CD4-positive, alpha-beta T cell treated with Interleukin-6 at 100 ng/mL for 8 hours (primary cell): ENCODE measurements at places on chromosomes 6 and 20.

GRCh38 chr20:3648951-3649350 lies 14.2 kb downstream of the GFRA4 start:
- DNase-seq: no peak

DNA sequence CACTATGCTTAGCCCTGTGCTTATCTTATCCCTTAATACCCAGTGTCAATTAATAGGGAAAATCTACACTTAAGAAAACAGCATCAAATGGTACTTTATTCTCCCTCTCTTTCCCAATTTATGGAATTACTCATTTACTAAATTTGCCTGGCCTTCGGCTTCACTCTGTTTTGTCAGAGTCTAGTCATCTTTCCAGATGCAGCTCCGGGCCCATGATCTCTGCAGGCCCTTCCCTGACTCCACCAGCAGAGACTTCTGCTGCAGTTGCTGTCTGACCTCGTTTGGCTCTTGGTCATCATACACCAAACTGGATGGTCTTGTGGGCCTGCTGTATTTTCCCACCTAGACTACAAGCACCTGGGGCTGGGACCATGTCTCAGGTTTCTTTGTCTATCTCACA lies 27.4 kb downstream of the MRS2 start:
- DNase-seq: no peak

- peak; percentile 51 for DNase-seq
Observed at GRCh38 chr20:63969838-63970713, at the start of gene ZNF512B. Gene ZNF512B, minus strand, starts transcription at chr20:63969930. Its CDS starts 1,980 bp downstream, at chr20:63967950.

- no peak for DNase-seq
Observed at GRCh38 chr20:40638414-40638813, 50.6 kb downstream of the MAFB start.

DNA sequence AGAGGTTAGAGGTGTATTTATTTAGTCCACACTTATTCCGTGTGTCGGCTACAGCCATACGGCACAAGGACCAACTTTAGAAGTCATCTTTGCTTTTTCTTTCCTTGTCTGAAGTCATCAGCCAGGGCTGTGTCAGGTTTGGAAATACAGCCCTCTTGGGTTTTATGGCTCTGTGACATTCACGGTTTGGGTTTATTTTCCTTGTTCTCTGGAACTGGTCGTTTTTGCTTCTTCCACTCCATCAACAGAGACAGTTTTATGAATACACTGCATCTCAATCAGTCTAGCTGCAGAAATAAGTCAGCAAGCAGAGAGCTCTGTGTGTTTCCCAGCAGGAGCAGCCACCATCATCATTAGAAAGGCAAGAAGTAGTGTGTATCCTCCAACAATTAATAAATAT lies 132.5 kb downstream of the TBC1D7 start:
- DNase-seq: no peak

DNA sequence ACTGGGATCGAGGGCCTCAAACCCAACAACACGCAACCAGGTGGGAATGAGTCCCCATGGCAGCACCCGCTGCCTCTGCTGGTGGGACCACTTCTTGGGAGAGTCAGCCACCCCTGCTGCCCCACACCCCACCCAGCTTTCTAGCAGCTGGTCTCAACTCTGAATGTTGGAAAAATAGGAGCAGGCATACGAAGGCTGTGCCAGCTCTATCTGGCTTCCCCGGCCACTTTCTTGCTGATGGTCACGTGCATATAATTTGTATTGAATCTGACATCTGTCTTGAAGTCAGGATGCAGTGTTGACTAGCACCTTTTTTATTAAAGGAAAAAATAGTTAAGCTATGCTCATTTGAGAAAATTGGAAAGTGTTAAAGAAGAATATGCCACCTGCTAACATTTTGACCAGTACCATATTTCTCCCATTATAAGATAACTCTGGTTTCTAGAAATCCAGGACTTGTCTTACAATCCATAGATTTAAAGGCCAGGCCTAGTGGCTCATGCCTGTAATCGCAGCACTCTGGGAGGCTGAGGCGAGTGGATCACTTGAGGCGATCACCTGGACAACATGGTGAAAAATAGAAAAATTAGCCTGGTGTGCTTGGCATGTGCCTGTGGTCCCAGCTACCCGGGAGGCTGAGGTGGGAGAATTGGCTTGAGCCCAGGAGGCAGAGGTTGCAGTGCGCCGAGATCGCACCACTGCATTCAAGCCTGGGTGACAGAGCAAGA lies 26.9 kb upstream of the MAPRE1 start:
- no peak for DNase-seq

- no peak for DNase-seq
Observed at GRCh38 chr6:3913077-3913957, 64.1 kb downstream of the FAM50B start.

GRCh38 chr6:75307364-75308004 lies 22.9 kb upstream of the TMEM30A start:
- DNase-seq: no peak

DNA sequence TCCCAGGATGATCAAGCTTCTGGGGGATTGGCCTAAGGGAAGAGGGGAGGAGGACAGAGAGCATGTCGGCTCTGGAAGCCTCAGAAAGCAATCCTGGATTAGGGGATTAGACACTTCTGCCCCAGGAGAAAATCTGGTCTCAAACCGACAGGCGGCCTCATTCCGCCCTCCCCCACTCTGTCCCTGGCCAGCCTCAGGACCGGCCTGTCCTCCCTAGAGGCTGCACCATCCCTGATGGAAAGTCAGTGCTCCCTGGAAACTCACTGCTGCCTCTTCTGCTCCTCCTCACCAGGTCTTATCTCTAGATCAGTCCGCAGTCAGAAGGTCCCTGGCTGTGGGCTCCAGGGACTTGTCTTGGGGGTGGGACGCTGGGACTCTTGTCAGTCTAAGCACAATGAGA lies 905 bp upstream of the SLC12A5 start:
- DNase-seq: no peak

DNA sequence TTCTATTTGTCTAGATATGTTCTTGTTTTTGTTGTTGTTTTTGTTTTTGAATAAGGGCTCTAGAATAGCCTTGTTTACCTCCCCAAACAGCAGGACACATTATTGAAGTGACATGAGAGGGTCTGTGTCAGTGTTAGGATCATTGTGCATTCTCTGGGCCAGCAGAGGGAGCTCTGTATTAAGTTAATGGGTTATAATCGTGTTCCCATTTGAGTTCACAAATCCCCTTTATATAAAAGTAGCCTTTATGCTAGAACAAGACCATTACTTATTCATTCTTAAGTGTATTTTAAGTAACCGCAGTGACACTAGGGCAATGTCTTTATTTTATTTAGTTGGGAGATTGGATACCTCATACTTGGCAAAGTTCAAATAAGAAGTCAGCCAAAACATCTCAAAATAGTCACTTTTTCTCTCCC lies 44.8 kb downstream of the STK4 start:
- DNase-seq: peak; percentile 51

DNA sequence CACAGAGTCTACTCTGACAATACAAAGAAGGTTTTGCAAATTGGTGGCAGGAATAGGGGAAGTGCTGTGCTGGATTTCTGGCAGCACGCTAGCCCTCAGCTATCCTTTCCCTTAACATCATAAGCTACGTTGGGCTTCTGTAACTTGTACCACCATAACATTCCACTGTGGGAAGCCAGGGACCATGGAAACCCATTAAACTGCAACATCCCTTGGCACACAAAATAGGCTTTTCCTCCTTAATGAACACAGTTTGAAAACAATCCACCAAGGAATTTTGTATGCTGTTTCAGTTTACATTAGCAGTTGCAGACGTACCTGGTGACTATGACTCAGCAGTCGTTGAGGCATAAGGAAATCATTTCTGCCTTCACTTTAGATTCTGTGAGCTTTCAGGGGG lies 203.9 kb upstream of the RAB32 start:
- no peak for DNase-seq

- DNase-seq: no peak
Observed at GRCh38 chr6:14763616-14764015, 482.3 kb upstream of the JARID2 start.

GRCh38 chr6:17062871-17063440 lies 38.9 kb upstream of the STMND1 start:
- no peak for DNase-seq

DNA sequence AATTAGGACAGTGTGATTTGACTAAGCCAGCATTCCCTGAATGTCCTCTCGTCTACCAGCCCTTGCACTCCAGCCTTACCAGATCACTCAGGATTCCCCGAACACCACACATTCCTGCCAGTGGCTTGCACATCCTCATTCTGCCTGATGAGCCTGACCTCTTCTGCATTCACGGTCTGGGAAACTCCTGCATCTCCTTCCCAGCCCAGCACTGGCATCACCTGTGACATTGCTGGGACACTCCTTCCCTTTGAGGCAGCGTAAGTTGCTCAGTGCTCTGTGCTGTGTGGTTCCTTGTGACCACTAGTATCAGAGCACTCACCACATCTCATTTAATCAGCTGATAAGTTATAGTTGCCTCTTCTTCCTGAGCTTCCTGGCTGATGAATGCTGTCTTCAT lies 17.3 kb downstream of the NCOA7 start:
- DNase-seq: no peak

GRCh38 chr6:44258921-44259320 lies 1.6 kb upstream of the SLC35B2 start:
- DNase-seq: no peak

DNA sequence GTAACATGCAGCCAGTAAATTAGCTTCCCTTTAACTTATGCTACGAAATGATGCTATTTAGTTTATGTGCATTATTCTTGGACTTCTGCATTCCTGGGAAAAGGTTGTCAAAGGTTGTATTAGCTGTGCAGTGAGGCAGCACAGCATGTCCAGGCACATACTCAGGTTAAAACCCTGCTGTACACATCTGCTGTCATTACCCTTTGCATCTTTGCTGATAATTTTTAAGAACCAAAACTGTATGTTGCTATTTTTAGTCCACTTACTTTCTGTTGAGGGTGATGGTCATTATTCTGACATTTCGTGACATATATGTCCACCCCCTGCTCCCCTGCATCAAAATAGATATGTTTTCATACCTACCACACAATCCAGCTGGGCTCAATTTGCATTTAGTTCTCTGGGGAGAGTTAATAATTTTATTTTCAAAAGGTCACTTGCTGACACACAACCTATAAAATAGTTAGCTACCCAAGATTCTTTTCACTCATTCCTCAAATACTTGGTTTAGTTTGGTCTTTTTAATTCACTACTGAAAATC lies 142.5 kb upstream of the SPACA1 start:
- DNase-seq: no peak

DNA sequence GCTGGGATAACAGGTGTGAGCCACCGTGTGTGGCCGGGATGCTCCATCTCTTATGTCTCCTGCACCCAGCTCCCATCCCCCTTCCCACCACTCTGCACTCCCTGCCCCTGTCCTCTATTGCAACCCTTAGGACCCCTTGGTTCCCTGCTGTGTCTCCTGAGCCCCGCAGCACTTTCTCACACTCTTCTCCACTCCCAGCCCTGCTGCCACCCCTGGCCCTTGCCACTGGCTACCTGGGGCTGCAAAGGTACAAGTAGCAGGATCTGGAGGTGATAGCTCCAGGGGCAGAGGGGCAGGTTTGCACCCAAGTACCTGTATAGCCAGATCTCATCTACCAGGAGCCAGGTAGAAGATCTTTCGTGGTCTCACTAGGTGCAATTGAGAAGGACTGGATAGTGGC lies 6.6 kb upstream of the CPXM1 start:
- no peak for DNase-seq

DNA sequence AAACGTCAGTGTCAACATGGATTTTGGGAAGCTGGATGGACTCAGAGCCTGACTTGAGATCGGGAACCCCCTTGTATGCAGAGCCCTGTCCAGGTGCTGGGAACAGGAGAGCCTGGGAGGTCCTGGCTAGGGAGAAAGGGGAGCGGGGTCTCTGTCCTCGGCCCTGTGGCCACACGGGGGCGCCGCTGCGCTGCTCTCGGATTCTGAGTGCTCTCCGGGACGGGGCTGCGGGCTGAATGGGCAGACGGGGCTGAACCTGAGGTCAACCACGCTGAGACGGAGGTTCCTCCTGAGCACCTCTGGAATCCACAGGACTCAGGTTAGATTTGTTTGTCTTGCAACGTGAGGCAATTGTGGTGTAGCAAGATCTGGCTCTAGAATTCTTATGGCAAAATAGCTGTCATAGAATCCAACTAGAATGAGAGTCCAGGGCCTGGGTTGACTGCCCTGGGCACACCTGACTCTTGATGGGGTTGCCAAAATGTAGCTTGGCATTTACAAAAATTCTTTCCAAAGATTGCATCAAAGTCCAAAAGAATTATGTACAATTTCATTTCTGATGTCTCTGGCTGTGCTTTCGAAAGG lies 20.6 kb upstream of the HLA-F start:
- DNase-seq: peak; percentile 49

DNA sequence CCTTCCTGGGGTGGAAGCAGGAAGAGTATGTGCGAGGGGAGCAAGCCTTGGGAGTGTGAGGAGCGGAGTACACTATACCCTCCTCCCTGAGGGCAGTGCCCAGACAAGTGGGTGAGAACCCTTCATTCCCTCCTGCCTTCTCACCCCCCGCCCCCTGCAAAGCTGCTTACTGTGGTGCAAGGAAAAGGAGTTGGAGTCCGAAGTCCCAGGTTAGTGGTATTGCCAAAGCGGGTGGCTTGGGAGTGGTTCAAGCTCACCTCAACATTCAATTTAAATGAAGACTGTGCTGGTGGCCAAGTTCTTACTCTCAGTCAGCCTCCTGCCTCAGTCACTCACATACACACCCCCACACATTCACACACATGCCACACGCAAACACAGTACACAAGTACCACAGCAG lies 74.7 kb upstream of the PRDM1 start:
- no peak for DNase-seq

DNA sequence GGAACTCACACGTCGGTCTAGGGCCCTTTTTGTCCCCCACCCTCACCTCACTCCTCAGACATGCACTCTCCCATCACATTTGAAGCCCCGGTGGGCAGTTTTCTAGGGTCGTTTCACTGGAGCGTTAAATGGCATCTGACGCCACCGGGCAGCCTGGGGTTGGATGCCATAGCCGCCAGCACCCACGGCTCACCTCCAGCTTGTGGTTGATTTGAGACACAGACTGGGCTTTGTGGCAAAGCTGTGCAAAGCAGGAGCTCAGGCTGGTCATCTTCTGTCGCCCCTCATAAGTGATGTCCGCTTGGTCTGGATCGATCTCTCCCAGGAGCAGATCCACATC lies 530 bp downstream of the GOPC start:
- no peak for DNase-seq

GRCh38 chr6:81950877-81951276 lies 198.4 kb upstream of the TENT5A start:
- no peak for DNase-seq

- DNase-seq: no peak
Observed at GRCh38 chr6:5302220-5302946, 41.1 kb downstream of the FARS2 start.

GRCh38 chr6:149065658-149066556 lies 251.6 kb upstream of the TAB2 start:
- DNase-seq: peak; percentile 84

- no peak for DNase-seq
Observed at GRCh38 chr6:87682310-87682709, 19.7 kb downstream of the AKIRIN2 start.
